MCF 10A (cell line): ENCODE measurements at places on chromosomes 2 and 18. TPM values are rescaled to one million over a fixed set of nuclear protein-coding genes. Genes with fewer than 3 reads are reported as not detected.
A peak's percentile ranks its signal among the peaks of the same experiment; 100 is the strongest.

- no peaks in the 10 kb centered on the region for H3K36me3 ChIP-seq
- no peak overlapping the region for H3K27ac ChIP-seq
- H3K27me3 ChIP-seq, result peaks cover 14% of the 10 kb centered on the region
- DNase-seq, result no peak
Measured at GRCh38 chr18:4107049-4107467, 348.0 kb downstream of the DLGAP1 start.

DNA sequence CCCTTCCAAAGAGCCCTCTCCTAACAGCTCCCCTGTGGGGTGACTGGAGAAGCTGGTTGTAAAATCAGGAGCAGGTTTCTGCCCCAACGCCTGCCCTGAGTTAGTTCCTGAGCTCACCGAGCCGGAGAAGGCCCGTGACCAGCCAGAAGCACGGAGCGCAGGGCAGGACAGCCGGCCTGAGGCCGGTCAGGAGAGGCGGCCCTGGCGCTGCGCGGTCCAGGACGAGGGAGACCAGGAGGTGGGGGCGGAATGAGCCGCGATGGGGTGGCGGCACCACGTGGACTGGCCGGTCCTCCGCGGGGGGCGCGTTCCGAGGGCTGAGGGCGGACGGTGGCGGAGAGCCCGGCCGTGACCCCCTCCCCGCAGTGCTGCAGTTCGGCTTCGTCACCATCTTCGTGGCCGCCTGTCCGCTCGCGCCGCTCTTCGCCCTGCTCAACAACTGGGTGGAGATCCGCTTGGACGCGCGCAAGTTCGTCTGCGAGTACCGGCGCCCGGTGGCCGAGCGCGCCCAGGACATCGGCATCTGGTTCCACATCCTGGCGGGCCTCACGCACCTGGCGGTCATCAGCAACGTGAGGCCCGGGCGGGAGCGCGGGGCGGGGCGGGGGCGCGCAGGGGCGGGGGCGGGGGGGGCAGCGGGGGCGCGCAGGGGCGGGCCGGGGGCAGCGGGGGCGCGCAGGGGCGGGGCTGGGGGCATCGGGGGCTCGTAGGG, 29.0 kb downstream of the ANO7 start:
- peaks cover 6% of the 10 kb centered on the region for H3K36me3 ChIP-seq
- peaks cover 17% of the 10 kb centered on the region for H3K27me3 ChIP-seq
- no peaks in the 10 kb centered on the region for H3K4me1 ChIP-seq
- peak overlapping the region; percentile 54 for H3K27ac ChIP-seq

DNA sequence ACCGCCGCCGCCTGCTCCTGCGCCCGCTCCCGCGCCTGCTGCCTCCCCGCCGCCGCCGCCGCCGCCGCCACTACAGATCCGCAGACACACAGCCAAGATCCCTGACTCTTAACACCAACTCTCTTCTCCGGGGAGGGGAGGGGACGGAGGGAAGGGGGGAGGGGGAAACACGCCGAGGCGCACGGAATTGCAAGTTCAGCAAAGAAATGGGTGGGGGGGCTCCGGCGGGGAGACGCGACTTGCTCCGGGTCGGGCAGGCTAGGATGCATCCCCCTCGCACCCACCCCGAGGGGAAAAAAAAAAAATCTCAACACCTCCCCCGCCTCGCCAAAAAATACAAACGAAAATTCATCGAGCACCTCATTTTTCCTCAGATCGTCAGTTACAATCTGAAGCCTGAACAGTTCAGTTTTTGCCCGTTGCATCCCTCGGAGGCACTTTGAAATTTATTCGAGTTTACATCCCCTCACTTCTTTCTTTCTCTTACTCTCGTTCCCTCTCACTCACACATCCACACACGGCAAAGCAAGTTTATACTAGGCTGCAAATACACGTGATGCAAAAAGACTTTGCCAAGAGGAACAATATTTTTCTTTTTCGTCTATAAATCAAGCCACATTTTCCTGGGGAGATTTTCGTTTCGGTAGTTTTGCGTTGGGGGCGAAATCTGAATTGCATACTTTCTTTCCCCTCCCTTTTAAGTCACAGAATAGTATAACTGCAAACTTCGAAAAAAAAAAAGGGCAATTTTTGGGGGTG, at the start of gene TCF4:
Gene TCF4, minus strand, starts transcription at position 82 of the 759 bp plus-strand sequence. CDS start 1,076 bp downstream, outside the sequence.
- H3K27ac ChIP-seq, result peak within 1 kb of the TSS; percentile 96
- DNase-seq, result peak; percentile 51
- H3K4me3 ChIP-seq, result peak within 1 kb of the TSS; percentile 88
- H3K36me3 ChIP-seq, result peaks cover 4% of the 10 kb centered on the region
- peaks cover 17% of the 10 kb centered on the region for H3K4me1 ChIP-seq

DNA sequence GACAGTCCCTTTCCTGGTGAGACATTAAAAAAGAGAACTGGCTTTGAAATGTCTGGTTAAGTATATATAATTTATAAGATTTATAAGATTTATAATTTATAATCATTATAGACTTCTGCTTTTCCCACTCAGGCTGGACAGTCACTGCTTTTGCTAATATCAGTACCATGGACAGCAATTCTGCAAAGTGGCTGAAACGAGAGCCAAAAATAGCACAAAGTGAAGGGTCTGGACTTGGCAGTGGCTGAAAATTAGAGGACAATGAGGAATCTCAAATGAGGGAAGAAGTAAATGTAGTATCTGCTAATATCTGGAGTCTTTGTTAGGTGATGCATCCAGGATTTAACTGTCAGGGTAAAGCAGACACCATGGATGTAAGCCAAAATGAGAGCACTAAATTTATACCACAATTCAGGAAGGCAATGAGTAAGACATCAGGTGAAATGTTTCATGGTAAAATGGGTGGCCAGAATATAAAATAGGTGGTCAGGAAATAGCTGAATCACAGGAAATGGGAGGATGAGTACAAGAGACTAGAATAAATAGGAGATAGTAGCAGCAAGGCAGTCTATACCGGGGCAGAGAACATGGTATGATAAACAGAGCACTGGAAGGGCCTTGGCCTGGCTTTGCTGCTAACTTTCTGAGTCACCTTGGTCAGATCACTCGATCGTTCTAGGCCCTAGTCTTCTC, 39.6 kb upstream of the BOD1L2 start:
- peaks cover 37% of the 10 kb centered on the region for H3K27me3 ChIP-seq
- H3K36me3 ChIP-seq, result peaks cover 6% of the 10 kb centered on the region
- DNase-seq, result peak; percentile 54
- no peak overlapping the region for H3K27ac ChIP-seq

DNA sequence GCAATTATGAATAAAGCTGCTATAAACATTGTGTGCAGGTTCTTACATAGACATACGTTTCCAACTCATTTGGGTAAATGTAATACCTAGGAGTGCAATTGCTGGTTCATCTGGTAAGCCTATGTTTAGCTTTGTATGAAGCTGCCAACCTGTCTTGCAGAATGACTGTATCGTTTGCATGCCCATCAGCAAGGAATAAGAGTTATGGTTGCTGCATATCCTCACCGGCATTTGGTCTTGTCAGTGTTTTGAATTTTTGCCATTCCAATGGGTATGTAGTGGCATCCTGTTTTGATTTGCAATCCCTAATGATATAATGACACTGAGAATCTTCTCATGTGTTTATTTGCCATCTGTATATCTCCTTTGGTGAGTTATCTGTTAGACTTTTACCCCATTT, 20.7 kb downstream of the CCDC150 start:
- no peak overlapping the region for H3K4me3 ChIP-seq
- no peaks in the 10 kb centered on the region for H3K27me3 ChIP-seq
- no peaks in the 10 kb centered on the region for H3K4me1 ChIP-seq
- H3K36me3 ChIP-seq, result no peaks in the 10 kb centered on the region

GRCh38 chr2:132726155-132726554, 56.1 kb upstream of the LYPD1 start:
- H3K36me3 ChIP-seq, result no peaks in the 10 kb centered on the region
- no peak overlapping the region for H3K4me3 ChIP-seq
- H3K27ac ChIP-seq, result no peak overlapping the region
- no peak for DNase-seq

DNA sequence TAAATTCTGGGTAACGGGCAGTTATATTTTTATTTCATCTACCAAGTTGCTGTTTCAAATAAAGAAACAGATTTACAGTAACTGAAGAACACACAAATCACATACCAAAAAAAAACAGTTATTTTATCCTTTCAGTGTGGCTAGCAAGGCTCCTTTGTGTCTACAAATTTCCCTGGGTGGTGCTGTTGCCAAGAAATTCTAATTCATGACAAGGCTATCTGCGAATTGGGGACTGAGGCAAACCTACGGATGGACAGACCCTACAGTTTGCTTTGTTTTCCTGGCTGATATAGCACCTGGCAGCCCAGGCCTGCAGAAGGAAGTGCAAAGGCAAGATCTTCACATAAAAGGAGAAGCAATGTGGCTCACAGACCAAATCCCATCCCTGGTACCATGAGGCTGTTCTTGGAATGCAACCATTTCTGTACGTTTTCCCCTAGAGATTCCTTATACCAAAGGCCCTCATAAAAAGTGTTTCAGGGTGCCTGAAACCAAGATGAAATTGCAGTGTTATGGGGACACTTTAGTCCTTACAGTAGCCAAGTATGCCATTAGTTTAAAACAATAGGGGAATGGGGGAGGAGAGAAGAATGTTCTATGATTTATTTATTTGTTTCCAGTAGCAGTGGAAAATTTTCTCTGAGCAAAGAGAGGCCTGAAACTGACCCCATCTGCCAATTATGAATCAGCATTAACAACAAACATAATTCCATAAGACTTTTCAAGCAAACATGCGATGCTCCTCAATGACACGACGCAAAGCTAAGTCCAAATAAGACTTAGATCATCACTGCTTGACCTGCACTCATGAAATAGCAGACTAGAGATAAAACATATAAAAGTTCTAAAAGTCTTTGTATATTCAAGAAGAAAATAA, 4.3 kb downstream of the KLF7 start:
- peak; percentile 49 for DNase-seq
- peak overlapping the region; percentile 99 for H3K27ac ChIP-seq
- H3K4me3 ChIP-seq, result peak overlapping the region; percentile 90
- peaks cover 8% of the 10 kb centered on the region for H3K36me3 ChIP-seq
- peaks cover 49% of the 10 kb centered on the region for H3K4me1 ChIP-seq
- H3K27me3 ChIP-seq, result no peaks in the 10 kb centered on the region

- H3K4me1 ChIP-seq, result peaks cover 6% of the 10 kb centered on the region
- peaks cover 4% of the 10 kb centered on the region for H3K36me3 ChIP-seq
- H3K4me3 ChIP-seq, result no peak overlapping the region
- peak; percentile 64 for DNase-seq
Measured at GRCh38 chr18:3062798-3063680, 50.1 kb upstream of the LPIN2 start.

DNA sequence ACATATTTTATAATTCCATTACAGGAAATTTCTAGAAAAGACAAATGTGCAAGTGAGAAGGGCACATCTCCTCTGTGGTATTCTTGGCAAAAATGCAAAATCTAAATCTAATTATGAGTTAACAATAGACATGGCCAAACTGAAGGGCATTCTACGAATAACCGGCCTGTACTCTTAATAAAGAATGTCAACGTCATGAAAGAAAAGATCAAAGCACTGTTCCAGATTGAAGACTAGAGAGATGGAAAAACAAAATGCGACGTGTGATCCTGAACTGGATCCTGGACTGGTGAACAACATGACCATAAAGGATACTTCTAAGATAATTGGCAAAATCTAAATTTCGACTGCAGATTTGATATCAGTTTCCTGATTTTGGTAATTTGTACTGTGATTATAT, 3.0 kb downstream of the CDKL4 start:
- no peak overlapping the region for H3K27ac ChIP-seq
- H3K27me3 ChIP-seq, result no peaks in the 10 kb centered on the region
- no peak overlapping the region for H3K4me3 ChIP-seq
- no peaks in the 10 kb centered on the region for H3K36me3 ChIP-seq
- H3K4me1 ChIP-seq, result no peaks in the 10 kb centered on the region

GRCh38 chr2:97868986-97869721, 126.6 kb downstream of the TMEM131 start:
- peak overlapping the region; percentile 70 for H3K27ac ChIP-seq
- no peaks in the 10 kb centered on the region for H3K36me3 ChIP-seq
- H3K27me3 ChIP-seq, result no peaks in the 10 kb centered on the region
- DNase-seq, result peak; percentile 94

GRCh38 chr18:23159344-23159743, 24.1 kb downstream of the CABLES1 start:
- no peaks in the 10 kb centered on the region for H3K4me1 ChIP-seq
- no peak overlapping the region for H3K27ac ChIP-seq
- no peaks in the 10 kb centered on the region for H3K27me3 ChIP-seq
- H3K4me3 ChIP-seq, result no peak overlapping the region
- DNase-seq, result no peak

GNAL gene
- 1.6 and 2.3 TPM in 2 replicates for total RNA-seq

PSMA8 gene
- not detected in 2 replicates for total RNA-seq

SULT1C2 gene
- total RNA-seq, result not detected in 2 replicates

C2orf42 gene
- total RNA-seq, result 17.6 and 28.5 TPM in 2 replicates

ALLC gene
- not detected in 2 replicates for total RNA-seq

DSG4 gene
- total RNA-seq, result not detected in 2 replicates
